Osteoblast (primary cell): ENCODE measurements at places on chromosomes 3 and 15.

DNA sequence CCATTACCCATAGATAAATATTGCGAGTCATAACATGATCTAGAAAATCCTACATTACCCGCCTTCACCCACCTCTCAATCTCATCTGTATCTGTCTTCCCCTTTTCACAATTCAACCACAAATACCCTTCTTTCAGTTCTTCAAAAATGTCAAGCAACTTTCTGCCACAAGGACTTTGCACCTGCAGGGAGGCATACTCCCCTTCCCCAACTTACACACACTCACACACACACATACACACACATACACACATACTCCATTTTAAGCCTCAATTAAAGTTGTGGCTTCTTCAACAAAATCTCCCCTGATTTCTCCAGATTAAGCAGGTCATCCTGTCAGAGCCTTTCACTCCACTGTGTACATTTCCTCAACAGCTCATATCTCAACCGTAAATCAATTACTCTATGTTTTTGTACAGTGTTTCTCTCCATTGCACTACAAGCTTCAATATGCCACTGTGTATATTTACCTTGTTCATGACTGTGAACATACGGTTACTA, 33.1 kb upstream of the CCDC50 start:
- DNase-seq: no peak

DNA sequence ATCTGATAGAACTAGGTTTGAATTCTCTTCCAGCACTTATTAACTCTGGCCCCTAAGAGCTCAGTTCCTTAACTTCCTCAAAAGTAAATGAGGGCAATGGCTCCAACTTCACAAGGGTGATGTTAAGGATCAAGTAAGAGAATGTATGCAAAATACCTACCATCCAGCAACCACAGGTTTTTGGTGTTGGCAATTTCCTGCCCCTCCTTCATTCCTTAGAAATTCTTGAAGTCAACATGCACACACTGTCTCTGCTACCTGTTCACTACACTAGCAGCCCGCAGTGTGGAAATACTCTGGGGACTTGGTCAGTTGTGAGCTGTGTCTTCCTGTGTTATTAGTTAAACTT, 5.0 kb downstream of the ZBED2 start:
- DNase-seq: no peak

GRCh38 chr3:158668506-158668905, 3.9 kb downstream of the LXN start:
- DNase-seq: no peak

DNA sequence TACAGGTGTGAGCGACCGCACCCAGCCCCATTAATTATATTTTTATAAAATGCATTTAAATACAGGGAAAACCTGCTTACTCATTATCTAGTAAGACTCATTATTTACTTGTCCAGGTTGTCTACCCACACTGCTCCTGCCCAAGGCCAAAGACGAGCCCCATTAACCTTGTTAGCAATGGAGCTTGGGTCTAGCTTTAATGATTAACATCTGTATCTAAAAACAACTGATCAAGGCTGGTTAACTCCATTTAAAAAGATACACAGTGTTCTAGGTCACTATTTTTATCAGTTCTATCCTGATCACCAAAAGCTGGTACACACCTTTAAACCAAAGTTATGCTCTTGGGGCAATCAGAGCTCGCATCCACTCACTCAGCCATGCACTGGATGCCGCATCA, 10.4 kb upstream of the NCKIPSD start:
- DNase-seq: no peak

DNA sequence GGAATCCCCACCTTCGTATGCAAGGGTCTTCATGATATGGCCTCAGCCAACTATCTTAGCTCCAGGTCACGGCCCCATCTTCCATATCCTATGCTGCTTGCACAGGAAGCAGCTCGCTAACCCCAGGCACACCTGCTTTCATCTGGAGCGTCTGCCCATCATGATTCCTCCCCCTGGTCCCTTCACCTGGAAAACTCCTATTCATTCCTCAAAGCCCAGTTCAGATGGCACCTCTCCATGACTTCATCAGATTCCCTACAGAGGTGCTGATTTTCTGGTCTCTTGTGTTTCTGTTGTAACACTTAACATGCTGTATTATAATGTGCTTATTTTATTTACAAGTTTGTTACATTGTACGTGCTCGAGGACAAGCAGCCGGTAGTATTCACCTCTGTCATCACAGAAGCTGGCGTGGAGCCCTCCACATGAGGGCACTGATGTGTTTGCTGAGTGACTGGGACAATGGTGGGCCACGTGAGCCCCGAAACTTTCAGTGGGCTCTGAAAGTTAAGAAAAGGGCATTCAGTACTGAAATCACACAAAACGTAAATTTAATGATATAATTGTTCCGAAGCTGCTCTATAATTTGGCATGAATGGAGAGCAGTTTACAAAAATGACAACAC, 16.2 kb downstream of the MUC20 start:
- no peak for DNase-seq

GRCh38 chr15:72306211-72306785, 13.7 kb downstream of the CELF6 start:
- no peak for DNase-seq

- DNase-seq: no peak
Measured at GRCh38 chr3:6512172-6512800, 348.6 kb upstream of the GRM7 start.

DNA sequence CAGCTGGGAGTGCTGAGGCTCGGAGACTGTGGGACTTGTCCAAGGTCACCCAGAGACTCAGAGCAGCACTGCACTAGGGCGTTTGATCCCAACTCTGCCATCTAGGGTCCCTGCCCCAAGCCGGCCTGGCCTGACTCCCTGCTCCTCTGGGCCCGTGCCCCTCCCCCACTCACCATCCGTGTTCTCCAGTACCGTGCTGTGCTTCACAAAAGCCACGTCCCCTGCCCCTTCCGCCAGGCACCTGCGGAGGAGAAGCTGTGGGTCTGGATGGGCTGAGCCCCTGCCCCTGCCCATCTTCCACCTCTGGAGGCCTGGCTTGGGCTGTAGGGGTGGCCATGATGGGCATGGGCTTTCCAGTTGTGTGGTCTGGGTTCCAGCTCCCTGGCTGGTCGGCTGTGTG, 8.4 kb downstream of the MELTF start:
- peak; percentile 73 for DNase-seq
